SW480 (cell line): ENCODE measurements at places on chromosomes 2 and 18.
A peak's percentile ranks its signal among the peaks of the same experiment; 100 is the strongest.

DNA sequence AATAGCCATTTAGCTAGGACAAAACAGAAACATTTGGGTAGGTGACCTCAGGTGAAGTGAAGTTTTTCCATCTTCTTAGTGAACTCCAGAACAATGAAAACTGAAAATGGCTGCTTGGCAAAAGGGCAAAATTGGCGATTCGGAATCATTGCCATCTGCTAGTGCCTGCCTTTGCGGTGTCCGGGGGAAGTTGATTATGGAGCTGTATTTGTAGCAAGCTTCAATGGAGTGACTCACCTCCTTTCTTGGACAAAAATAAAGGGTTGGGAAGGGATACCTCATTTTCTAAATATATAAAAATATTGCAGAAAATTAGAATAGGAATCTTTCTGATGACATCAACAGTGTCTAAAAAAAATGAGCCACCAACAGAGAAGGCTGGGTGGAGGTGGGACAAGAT lies 460.5 kb downstream of the TGIF1 start:
- DNase-seq: no peak

DNA sequence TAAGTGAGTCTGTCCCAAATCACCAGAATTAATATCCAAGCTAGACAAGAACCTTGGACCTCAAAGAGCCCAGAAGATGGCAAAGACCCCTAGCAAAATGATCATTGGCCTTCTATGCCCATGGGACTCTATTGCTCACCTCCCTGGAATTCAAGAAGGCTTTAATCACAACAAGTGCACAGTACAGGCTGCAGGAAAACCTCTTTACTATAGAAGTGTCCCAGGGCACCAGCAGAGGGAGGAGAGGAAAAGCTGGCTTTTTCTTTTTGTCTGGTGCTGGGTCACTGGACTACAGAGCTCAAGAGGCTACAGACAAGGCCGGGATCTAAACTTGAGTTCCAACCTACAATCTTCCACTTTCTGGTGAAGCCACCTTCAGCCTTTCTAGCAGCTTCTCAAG lies 88.3 kb upstream of the PPP1CB start:
- DNase-seq: peak; percentile 52

- DNase-seq: no peak
Measured at GRCh38 chr2:151063271-151063670, 198.4 kb downstream of the RBM43 start.

GRCh38 chr2:44953499-44953883 lies 12.0 kb downstream of the SIX3 start:
- no peak for DNase-seq

DNA sequence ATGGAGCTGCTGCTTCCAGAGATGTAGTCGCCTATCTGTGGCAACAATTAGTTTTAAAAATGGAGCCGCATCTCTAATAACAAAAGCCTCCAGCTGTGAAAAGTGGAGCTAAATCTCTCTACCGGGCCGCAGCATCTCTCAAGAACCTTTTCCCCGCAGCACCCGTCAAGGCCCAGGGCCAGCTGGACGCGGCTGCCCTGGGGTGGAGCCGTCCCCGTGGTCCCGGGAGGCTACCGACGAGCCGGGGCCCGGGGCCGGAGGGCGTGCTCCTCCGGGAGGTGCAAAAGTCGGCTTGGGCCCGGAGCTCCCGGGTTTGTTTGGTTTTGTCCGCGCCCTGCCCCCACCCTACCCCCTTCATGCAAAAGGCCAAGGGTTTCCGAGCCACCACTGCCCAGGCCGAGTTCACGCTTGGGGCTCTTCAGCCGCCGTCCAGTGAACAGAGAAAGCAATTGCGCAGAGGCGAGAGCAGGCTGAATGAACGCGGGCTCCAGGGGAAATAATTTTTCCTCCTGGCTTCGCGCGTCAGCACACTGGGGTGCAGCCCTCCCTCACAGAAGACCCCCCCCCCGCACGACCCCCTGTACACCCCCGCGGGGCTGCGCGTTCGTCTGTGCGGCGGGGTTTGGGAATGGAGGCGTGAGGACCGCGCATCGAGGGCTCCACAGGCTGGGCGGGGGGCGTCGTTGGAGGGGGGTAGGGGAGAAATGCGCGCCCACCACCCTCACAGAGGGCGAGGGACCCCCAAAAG lies 557 bp upstream of the GREB1L start:
- DNase-seq: no peak

GRCh38 chr18:44423814-44424644 lies 256.7 kb upstream of the SETBP1 start:
- DNase-seq: no peak

DNA sequence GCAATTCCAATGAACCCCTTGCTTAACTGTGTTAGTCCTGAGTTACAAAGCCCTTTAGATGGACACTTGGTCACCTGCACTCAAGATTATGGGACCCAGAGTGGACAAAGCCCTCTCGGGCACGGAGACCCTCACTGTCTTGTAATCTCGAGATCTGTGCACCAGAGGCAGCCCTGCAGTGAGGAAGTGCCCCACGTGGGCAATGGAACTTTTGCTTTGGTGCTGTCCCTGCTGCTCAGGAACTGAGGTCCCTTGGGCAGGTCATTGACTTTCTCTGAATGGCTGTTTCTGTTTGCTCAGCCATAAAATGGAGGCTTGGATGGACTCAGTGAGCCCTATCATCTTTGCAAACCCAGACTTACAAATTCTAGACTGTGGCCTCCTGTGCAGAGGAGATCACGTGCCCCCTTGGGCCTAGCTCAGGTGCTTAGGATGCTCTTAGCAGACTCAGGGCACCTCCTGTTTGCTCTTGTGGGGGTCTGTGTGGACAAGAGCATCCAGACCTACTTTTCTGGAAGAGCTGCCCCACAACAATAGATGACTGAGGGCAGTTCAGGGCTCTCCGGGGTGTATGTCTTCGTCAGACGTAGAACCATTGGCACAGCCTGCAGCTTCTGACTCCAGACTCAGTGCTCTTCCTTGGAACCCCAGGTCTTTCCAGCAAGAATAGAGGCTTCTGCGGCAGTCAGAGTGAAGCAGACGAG lies 94.5 kb upstream of the HS6ST1 start:
- no peak for DNase-seq

GRCh38 chr2:105365206-105365605 lies 27.9 kb downstream of the C2orf49 start:
- no peak for DNase-seq

DNA sequence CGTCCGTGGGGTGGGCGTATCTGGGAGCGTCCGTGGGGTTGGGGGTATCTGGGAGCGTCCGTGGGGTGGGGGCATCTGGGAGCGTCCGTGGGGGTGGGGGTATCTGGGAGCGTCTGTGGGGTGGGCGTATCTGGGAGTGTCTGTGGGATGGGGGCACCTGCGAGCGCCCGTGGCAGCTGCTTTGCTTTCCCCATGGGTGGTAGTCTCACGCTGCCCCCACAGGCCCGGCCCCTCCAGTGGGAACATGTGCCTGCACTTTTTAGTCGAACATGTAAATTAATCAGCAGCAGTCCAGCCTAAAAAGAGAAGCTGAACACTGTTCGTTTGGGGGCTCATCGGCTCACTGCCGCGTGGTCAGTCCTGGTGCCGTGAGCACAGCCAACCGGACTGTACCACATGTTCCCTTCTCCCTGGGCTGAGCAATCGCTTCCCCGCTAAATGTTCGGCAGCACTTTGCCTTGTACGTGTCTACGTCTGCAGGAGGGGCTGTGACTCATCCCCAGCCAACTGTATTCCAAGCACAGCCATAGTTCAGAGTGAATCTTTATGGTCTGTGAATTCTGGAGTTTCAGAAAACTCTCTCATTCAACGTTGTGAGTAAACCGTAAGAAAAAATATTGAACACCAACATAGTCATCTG lies 271.5 kb downstream of the AGAP1 start:
- peak; percentile 70 for DNase-seq

- DNase-seq: no peak
Measured at GRCh38 chr2:45289997-45290709, 280.9 kb upstream of the SIX2 start.

- DNase-seq: no peak
Measured at GRCh38 chr2:162316590-162316989, 1.9 kb downstream of the IFIH1 start.

- no peak for DNase-seq
Measured at GRCh38 chr2:37638973-37639372, 32.5 kb downstream of the CDC42EP3 start.

DNA sequence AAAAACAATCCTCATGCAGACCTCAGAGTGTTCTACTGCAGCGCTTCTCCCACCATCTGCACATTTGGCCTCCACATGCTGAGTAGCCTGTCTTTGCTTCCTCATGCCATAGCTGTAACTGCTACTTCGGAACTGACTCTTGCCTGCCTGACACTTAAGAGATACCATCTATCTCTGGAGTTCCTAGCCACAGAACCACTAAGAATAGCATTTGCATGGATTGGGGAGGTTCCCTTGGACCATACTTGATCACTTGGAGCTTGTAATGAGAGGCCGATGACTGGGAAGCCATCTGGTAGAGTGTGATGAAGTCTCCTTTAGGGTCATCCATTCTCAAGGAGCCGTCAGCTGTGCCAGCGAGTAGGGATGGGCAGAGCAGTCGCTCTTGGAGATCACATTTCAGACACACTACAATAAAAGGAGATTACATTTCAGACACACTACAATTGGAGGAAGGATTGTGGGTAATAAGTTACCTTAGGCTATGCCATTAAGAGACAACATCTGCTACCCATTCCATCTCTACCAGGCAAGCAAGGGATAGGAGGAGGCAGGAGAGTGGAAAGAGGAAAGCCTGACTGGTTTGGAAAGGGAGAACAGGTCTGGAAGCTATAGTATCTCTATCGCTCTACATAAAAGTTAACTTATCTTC lies 21.8 kb downstream of the DOK1 start:
- no peak for DNase-seq

- no peak for DNase-seq
Measured at GRCh38 chr2:160989778-160990177, 170.4 kb upstream of the TANK start.

- DNase-seq: no peak
Measured at GRCh38 chr18:28485210-28485801, 308.4 kb upstream of the CDH2 start.

DNA sequence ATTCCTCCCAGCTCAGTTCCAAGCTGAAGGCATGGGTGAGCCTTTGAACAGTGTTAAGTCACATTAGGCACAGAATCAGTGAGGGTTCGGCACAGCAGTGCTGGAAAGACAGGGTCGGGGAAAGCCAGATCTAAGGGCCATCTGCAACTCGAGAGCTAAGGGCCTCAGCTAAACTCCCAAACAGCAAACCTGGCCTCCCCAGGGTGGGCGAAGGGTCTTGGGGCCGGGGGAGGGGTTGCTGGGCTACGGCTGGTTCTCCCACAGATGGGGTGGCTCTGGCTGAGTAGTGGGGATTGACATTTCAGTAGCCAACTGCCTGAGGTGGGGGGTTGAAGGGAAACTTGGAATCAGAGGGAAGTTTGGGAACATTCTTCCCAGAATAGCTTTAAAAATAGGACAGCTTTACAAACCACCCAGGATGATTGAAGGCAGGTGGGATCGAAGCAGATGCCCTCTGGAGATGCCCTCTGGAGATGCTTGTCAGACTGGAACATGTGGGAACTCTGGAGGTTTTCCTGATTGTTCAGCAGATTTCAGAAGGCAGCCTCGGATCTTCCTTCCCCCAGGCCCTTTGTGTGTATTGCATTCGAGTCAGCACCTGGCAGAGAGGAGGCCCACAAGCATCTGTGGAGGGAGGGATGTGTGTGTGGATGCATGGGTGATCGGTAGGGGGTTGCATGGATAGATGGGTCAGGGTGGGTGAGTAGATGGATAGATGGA lies 156.4 kb downstream of the SMAD7 start:
- no peak for DNase-seq

GRCh38 chr2:142734770-142735169 lies 142.7 kb upstream of the KYNU start:
- no peak for DNase-seq

- no peak for DNase-seq
Measured at GRCh38 chr18:37334631-37335408, 230.8 kb downstream of the CELF4 start.

DNA sequence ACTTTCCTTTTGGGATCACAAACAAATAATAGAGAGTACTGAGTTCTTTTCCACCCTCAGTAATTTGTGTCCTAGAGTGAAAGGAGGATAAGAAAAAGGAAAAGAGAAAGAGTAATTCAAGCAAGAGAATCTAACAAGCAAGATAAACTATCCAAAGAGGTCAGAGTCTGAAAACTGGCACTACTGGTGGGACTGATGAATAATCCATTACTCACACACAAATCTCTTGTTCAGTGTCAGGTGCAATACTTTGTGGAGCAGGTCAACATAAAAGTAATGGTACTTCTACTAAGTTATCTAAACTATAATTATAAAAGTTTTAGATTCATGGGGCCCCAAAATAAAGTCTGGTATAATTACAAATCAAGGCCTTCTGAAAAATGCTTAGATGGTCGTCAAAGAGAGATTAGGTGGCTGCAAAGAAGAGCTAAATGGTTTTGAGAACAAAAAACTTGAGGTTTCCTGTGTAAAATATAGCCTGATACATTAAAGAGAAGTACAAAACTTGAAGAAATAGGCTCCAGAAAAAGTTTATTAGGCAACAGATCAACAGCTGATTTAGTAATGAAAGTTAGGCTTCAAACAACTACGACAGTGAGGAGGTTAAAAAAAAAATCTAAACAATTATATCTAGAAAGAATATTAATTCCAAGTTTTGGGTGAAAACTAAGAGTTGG lies 109.4 kb downstream of the BAZ2B start:
- no peak for DNase-seq

DNA sequence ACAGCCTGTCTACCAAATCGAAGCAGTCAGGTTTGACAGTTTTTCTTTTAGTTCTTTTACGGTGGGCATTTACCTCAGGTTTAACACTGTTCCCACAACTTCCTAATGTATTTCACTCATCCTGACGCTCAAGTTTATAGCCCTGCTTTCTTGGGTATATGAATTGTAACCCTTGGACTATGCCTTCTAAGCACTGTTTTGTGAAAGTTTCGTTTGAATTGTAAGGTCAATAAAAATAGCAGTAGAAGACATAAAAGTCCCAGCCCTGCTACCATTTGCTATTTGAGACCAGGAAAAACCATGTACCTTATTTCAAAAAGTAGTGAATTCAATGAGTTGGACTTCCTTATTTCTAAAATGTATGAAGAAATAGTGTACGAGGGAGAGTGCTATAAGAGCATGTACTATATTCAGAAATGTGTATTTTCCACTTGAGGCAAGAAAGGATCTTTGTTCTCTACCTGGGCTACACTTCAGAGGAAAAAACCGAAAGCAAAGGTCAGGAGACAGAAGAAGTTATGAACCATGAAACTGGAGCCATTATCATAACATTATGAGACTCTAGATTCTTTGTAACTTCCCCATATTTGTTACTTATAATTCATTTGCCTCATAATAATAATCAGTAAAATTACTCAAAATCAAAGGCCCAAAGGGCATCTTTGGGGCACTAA lies 1.9 kb upstream of the ZC3H15 start:
- DNase-seq: peak; percentile 2

DNA sequence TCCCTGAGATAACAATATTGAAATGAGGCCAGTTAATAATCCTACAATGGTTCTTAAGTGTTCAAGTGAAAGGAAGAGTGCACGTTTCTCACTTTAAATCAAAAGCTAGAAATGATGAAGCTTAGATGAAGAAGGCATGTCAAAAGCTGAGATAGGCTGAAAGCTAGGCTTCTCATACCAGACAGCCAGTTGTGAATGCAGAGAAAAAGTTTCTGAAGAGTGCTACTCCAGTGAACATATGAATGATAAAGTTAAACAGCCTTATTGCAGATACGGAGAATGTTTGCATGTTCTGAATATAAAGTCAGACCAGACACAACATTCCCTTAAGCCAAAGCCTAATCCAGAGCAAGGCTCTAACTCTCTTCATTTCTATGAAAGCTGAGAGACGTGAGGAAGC lies 51.4 kb downstream of the EML4 start:
- DNase-seq: no peak
